SJSA1 (cell line): ENCODE measurements at places on chromosomes 6 and 20. TPM values are rescaled to one million over a fixed set of nuclear protein-coding genes. Genes with fewer than 3 reads are reported as not detected.

Gene MRAP2
- total RNA-seq = not detected in 2 replicates

Gene GNRH2
- not detected in 2 replicates for total RNA-seq

Gene SPTLC3
- total RNA-seq = 4.5 and 13.6 TPM in 2 replicates

GRCh38 chr20:37850724-37851355, 52.1 kb upstream of the VSTM2L start:
- H3K27ac ChIP-seq = no peak overlapping the region
- no peak overlapping the region for H3K4me3 ChIP-seq
- H3K4me1 ChIP-seq = no peaks in the 10 kb centered on the region
- H3K27me3 ChIP-seq = no peaks in the 10 kb centered on the region

Gene ULBP3
- 5.4 and 10.1 TPM in 2 replicates for total RNA-seq

Gene GSTA3
- total RNA-seq = not detected in 2 replicates

GRCh38 chr20:60224914-60225313, 266.7 kb downstream of the CDH26 start:
- H3K36me3 ChIP-seq = no peaks in the 10 kb centered on the region
- DNase-seq = no peak
- no peak overlapping the region for H3K4me3 ChIP-seq
- 0 out of 2 replicates have a peak, but pooled peaks cover 10% of the 10 kb centered on the region for H3K27me3 ChIP-seq
